NCI-H1694 treated with DMSO at 0.1 percent for 48 hours (cell line): ENCODE measurements at places on chromosomes 11 and 22.

- no peak for DNase-seq
Observed at GRCh38 chr11:61803889-61804647, 11.4 kb downstream of the FEN1 start.

DNA sequence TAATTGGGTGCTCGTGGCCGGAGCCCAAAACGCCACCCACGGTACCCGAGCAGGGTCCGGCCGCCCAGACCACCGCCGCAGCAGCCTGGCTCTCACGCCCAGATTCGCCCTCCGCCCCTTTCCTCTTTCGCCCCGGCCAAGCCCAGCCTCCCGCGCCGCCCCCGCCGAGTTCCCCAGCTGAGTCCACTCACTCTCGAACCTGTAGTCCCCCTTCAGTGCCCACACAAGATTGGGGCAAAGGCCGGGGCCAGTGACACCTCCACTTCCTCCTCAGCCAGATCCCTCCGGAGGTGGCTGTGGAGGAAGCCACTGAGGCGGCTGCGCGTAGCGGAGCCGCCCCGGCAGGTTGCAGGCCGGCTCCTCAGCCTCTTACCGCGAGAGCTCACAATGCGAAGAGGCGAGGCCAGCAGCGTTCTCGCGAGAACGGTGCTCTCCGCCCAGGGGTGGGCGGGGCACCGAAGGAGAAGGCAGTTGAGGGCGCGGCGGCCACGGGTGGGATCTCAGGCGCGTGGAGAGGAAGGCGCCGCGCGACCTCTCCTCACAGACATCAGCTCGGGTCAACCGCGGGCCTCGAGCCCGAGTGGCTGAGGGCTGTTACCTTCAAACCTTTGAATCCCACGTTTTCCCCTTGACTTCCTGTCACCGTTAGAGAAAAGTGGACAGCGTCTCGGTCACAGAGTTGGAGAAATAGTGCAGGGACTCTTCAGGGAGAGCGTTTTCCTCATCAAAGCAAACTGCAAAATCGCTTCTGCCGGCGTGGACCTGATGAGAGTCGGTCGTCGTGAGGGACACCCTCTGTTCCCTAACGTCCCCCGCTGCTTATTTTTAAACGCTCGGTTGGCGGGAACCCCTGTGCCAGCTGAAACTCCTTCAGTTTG is at the start of gene BTBD10:
TSS of gene BTBD10 (minus strand) at position 322 of the 878 bp plus-strand sequence. CDS start 18,098 bp downstream, outside the sequence.
- DNase-seq: peak; percentile 70

DNA sequence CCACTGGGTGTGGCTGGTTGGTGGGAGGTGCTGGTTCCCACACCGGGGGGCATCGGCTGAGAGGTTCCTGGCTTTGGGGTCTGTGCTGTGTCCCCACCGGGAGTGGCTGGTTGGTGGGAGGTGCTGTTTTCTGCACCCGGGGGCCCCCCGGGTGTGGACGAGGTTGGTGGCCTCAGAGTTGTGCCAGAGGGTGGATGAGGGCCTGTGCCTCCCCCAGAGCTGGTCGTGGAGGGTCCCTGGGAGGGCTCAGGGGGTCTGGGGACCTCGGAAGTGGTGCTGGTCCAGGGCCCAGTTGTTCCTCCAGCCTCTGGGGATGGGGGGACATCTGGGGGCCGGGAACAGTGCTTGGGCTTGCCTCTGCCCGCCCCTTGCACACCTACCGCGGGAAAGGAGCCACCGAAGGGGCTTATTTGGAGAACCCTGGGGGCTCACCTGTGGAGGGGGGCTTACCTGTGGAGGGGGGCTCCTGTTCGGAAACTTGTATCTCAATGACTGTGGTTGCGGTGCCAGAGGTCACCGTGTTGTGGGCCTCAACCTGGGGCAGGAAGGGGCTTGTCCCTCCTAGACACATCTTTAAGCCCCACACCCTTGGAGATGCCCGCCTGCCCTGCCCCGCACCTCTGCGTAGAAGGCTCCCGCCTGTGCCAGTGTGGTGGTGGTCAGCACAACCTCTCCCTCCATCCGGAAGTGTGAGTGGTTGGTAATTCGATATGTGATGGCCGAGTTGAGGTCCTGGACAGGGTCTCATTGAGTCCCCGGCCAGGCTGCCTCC is 3.3 kb upstream of the IRF7 start:
- DNase-seq: no peak

GRCh38 chr22:23693979-23694680 is 3.3 kb downstream of the RGL4 start:
- DNase-seq: no peak

DNA sequence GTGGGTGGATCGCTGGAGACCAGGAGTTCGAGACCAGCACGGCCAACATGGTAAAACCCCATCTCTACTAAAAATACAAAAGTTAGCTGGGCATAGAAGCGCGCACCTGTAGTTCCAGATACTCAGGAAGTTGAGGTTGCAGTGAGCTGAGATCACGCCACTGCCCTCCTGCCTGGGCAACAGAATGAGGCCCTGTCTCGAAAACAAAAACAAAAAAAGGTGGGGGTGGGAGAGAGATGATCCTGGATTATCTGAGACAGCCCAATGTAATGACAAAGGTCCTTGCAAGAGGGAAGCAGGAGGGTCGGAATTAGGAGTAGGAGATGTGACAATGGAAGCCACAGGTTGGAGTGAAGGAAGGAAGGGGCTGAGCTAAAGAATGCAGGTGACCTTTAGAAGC is 87.6 kb upstream of the APOA1 start:
- no peak for DNase-seq

GRCh38 chr11:73366265-73366610 is 10.0 kb upstream of the RELT start:
- DNase-seq: no peak

- no peak for DNase-seq
Observed at GRCh38 chr11:101516546-101516945, 67.3 kb downstream of the TRPC6 start.

DNA sequence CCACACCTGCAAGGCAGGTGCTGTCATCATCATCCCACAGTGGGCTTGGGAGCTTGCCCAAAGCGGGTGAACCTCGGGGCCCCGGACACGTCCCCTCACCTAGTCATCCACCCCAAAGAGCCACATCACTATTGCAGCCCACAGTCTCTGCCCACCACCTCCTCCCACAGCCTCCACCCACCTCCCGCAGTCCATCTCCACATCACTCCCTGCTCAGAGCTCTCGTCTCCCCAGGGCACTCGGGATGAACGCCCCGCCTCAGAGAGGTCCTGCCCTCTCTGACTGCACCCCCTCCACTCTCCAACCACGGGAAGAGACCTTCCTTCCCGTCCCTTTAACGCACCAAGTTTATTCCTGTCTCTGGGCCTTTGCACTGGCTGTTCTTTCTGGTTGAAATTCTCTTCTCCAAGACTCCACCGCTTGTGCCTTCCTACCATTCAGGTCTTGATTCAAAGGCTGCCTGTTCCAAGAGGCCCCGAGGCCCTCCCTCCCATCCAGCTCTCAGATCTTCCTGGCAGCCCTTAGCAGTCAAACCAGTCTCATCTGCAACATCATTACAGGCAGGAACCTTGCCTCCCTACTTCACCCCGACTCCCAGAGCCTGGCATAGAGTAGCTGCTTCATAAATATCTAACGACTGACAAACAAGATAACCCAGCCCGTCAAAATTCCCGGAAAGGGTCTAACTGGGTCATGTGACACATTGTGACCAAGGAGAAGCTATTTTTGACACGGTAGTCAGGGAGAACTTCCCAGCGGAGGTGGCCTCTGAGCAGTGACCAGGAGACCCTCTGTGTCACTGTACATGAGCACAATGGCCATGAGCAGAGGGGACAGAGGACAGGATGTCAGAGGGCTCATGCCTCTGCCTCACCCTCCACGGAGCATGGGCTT is 11.1 kb downstream of the KCNJ4 start:
- DNase-seq: no peak
